ENCODE measurements at places on chromosomes 1 and 21. TPM values are rescaled to one million over a fixed set of nuclear protein-coding genes. Genes with fewer than 3 reads are reported as not detected.

NID1 gene
- total RNA-seq: 33.3 TPM

RHOU gene
- total RNA-seq: 2.9 TPM

JAM2 gene
- total RNA-seq: 15.6 TPM

MPL gene
- 0.69 TPM for total RNA-seq

FAM89A gene
- total RNA-seq: 9.4 TPM

Measured in heart left ventricle (tissue), 16 donors.